Activated CD4-positive, alpha-beta T cell treated with anti-CD3 and anti-CD28 coated beads, Interleukin-2, amount 50 U/mL, for 1 hour (primary cell): ENCODE measurements at places on chromosomes 7 and 10.

DNA sequence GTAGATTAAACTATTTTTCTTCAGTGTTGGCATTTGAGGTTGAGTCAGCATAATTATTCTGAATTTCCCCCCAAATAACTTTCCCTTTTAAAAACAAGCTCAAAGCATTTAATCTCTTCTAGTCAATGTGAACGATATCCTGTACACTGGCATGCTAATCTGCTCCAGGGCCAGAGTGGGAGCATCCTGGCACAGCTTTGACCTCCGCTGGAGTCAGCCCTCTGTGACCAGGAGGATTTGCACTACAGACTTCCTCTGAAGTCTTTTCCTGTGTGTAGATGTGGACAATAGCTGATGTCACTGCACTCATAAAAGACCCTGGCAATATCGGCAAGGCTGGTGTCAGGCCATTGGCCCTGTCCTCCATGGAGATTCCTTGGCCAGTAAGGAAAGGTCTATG is 340.2 kb downstream of the CDC14C start:
- no peak for DNase-seq

GRCh38 chr10:22927166-22927565 is 687 bp upstream of the ARMC3 start:
- DNase-seq = no peak

- DNase-seq = no peak
Measured at GRCh38 chr10:28704464-28705161, 27.3 kb downstream of the BAMBI start.

- DNase-seq = no peak
Measured at GRCh38 chr10:71595649-71596048, 123.9 kb downstream of the C10orf105 start.

- no peak for DNase-seq
Measured at GRCh38 chr10:3720228-3721019, 64.6 kb downstream of the KLF6 start.

DNA sequence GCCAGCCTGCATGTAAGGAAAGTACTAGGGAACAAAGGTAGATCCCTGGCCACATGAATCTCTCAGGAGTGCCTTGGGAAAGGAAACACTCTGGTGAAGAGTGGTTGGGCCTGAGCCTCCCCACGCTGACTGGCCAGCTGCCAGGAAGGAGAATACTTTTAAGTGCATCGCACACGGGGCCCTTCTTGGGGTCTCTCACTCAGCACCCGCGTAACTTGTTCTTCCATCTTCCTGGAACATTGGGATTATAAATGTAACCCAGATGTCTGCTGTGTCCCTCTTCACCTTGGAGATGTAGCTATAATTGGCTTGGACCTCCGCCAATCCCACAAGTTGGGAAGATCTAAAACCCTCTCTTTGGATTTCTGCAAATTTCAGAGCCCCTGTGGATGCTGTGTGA is 4.4 kb upstream of the GLI3 start:
- DNase-seq = no peak

- DNase-seq = no peak
Measured at GRCh38 chr7:129742256-129742655, 130.7 kb downstream of the NRF1 start.
